ENCODE measurements at places on chromosomes 6 and 20.

DNA sequence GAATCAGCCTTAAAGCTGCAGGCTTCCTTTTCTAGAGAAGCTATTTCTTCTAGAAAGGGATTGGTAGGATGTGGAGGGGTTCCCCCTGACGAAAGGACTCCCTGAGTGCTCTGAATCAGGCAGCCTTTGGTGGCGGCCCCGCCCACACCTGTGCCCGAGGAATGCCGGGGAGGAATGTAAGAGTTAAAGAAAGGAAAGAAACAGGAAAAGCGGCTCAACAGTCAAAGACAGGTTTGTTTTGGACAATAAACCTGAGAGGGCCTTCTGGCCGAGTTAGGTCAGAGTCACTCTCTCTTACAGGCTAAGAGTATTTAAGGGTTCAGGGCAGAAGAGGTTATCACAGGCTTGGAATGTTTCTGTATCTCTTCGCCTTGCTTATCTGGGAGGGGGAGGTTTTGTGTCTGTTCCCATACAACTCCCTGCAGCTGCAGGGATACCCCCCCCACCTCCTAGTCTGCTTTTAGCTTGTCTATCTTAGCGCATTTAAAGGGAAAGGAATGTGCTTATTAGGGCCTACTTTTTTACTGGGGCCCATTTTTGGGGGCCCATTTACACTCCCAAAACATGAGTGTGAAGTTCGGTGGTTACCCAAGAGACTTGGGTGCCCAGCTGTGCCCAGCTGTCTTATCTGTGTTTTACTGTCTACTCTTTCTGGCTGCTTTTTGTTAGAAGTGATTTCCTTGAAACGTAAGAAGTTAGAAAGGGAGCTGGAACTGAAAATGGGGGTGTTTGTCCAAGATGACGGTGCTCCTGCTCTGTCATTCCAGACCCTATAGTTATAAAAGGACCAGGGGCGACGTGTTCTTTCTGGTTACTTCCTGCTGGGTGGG lies 32.8 kb downstream of the DYNLT1 start:
- no peak for DNase-seq

DNA sequence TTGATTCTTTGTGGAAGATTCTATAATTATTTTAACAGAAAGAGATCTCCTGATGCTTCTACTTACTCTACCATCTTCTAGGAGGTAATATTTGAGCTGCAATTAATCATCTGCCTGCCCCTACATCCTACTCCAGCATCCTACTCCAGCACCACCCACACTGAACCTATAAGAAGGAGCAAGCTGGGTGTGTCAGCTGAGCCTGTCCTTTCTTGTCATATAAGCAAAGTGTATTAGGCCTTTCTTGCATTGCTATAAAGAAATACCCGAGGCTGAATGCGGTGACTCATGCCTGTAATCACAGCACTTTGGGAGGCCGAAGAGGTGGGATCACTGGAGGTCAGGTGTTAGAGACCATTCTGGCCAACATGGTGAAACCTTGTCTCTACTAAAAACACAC lies 84.2 kb upstream of the ARG1 start:
- no peak for DNase-seq

GRCh38 chr6:18388271-18388670 lies 1.1 kb downstream of the RNF144B start:
- peak; percentile 28 for DNase-seq

GRCh38 chr6:110951008-110951407 lies 7.5 kb upstream of the GTF3C6 start:
- DNase-seq = no peak

DNA sequence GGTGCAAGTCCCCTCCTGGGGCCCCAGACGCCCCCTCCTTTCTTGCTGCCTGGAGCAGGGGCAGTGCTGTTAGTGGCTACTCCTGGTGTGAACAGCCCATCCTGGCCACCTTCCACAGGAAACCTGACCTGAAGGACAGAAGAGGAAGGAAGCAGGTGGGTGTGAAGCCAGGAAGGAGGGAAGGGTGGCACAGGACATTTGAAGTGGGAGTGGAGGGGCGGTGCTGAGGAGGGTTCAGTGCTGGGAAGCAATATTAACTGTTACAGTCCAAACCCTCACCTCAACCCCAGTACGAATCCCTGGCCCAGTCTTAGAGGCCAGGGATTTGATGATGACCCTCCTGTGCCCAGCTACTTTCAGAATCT lies 766 bp downstream of the PRICKLE4 start:
- DNase-seq = no peak

- DNase-seq = peak; percentile 46
Observed at GRCh38 chr6:50380406-50381098, 330.8 kb upstream of the DEFB112 start.

DNA sequence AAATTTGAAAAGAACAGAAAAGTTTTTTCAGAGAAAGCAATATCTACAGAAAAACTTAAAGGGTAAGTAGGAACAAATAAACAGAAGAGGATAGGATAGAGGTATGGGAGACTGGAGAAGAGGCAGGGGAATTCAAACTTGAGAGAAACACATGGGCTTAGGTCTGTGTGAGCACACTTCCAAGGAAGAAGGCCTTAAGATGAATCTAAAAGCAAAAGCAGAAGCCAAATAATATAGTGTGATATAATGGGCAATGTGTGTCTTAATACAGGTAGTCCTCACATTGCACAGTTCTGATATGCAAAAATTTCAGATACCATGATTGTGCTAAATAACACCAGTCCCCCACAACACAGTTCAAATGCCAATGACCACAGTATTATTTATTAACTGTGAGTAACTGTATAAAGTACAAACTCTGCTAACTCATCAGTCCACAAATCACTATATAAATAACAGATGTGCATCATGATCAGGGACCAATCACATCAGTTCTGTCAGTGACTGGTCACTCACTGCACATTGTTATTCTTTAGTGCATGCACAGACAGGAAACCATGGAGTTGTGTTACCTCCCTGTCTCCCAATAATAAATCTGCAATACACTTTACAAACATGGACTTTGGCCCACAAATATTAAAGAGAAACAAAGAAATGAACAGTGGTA lies 18.6 kb downstream of the SNX14 start:
- no peak for DNase-seq

GRCh38 chr6:13953061-13953705 lies 28.4 kb downstream of the RNF182 start:
- DNase-seq = no peak

GRCh38 chr6:111720931-111721496 lies 115.3 kb upstream of the TRAF3IP2 start:
- no peak for DNase-seq

GRCh38 chr20:57322476-57322875 lies 7.1 kb upstream of the SPO11 start:
- no peak for DNase-seq

DNA sequence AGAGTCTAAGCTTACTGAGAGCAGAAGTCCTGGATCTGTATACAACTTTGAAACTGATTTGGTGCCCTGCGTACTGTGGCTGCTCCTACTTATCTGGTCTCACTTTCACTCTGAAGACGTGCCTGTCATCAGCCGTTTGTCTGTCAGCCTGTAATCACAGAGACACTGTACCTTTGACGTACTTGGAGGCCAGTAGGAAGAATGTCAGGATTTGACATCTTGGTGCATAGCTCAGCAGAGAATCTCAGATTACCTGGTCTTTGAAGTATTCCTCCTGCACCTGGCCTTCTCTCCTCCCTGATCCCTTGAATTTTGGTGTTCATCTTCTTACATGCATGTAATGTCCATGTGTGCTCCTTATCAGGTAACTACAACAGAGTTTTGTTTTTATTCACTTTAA lies 37.7 kb downstream of the DSE start:
- no peak for DNase-seq

DNA sequence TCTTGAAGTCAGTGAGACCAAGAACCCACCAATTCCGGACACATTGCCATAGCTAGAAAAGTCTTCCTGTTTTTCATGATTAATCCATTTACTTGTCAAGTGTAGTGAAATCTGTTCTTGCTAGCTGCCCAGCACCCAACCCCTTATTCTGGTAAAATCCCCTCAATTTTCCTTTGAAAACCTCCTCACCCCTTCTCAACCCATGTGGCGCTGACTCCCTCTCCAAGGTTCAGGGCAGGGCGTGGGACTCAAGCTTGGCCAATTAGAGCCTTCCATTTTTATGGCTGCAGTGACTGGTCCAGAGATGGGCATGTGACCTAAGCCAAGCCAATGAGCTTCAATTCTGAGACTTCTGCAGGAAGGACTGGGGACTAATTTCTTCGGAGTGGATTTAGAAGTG lies 9.8 kb upstream of the ZBP1 start:
- DNase-seq = no peak

DNA sequence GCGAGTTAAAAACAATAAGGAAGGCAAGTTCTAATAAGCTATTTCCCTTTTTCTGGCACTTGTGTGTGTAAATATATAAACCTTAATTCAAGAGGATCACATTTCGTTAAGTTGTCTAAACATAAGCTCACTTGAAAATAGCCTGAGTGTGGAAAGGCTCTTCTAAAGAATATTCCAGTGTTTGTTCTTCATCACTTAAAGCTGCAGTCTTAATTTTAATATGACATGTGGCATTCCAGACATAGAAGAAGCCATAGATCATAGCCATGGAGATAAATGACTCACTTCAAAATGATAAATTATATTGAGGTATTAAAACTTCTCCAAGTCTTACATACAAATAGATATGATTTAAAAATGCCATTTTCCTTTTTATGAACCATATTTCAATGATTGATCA lies 42.1 kb downstream of the IYD start:
- DNase-seq = no peak

DNA sequence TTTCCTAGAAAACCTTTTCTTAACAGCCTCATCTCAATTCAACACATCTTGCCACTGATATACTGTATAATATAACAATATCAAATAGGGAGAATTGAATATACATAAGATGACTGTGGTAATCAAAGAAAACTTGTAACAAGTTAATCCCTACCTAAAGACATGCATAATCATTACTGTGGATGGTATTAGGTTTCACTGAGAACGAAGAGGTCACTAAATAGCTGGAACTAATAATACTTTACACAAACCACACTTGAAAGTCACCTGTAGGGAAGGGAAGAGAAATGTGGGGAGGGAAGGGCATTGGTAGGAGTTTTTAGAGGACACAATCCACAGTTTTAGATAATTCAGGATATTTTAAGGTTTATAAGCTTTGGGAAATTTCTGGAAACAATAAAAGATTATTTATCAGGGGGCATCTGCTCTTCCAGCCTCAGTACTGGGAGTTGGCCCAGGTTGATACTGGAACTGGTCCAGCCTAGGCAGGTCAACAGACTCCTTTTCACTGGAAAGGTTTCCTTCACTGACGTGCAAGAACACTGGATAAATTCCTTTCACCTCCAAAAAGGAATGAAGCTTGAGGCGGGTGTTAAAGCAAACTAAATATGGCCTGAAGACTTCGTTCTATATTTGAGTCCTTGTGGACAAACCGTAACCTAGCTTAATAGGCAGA lies 44.0 kb downstream of the MAP7 start:
- DNase-seq = no peak

GRCh38 chr20:49381558-49382493 lies 100.6 kb downstream of the KCNB1 start:
- no peak for DNase-seq
